ENCODE measurements at places on chromosomes 7 and 10.

GRCh38 chr7:29288181-29289091 lies 93.9 kb downstream of the CHN2 start:
- peak; percentile 33 for DNase-seq

GRCh38 chr10:70830164-70830563 lies 14.4 kb downstream of the SGPL1 start:
- peak; percentile 41 for DNase-seq

DNA sequence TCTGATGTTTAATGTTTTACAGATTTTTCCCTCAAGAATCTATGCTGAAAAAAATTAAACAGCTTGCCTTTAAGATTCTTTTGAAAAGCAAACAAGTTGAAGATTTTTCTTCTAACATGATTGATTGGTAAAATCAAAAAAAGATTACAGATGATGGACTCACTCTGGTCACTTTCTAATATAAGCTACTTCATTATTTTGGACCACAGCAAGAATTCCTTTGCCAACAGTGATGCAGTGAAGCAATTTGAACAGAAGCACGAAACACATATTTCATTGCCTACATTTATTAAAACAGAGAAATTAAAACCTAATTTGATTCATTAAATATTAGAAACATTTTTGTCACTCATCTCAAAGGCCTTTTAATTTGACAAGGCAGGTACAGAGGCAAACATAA lies 82.1 kb upstream of the SGCE start:
- no peak for DNase-seq

GRCh38 chr10:36801660-36802059 lies 323.7 kb upstream of the ANKRD30A start:
- no peak for DNase-seq

DNA sequence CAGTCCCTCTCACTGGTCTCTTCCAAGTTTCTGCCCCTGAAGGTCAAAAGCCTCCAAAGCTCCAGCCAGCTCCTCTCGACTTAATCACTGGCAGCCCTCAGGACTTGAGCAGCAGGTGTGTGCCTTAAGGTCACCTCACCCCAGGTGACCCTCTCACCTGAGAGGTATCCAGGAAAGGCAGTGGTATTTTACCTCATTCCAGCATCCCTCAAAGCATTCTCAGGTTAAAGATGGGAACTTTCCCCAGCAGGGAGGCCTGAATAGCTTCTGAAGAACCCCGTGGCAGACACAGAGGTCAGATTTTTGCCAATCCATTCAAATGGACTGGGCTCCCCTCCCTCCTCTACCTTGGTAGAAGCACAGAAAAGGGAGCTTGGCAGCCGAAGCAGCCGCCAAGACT lies 148.2 kb downstream of the GFRA1 start:
- no peak for DNase-seq

GRCh38 chr10:113300617-113301016 lies 252.2 kb upstream of the HABP2 start:
- DNase-seq: no peak

DNA sequence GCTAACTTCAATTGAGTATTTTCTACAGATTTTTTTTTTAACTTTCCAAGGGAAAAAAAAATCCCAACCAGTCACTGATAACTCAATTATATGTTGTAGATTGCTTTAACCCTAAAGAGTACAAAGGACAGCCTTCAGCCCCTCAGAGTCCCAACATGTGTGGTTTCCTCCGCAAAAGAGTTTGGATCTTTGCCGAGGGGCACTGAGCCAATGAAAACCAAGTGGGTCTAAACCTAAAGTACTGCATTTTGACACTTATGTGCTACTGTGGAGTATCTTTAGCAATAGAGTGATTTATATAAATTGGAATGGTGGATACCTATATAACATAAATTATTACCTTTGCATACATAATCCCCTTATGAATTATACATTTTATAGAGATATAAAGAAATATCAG lies 91.5 kb downstream of the SEMA3D start:
- no peak for DNase-seq

DNA sequence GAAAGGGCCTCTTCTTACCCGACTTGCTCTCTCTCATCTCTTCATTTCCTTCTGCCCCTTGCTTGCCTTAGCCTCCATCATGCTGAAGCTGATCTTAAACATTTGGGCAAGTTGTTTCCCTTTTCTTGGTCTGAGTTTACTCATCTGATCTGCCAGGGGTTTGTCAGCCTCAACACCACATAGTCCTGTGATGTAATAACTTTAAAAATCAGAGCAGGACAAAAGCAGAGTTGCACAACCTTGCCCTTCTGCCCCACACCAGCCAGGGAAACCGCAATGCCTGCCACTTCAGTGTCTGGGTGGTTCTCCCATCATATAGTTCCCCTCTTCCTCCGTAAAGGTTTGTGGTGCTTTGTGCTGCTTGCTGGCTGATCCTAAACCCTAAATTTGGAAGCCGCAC lies 9.9 kb upstream of the LIPM start:
- no peak for DNase-seq

- DNase-seq: no peak
These were observed 4.9 kb downstream of the CPA4 start for GRCh38 chr7:130297628-130298543.

DNA sequence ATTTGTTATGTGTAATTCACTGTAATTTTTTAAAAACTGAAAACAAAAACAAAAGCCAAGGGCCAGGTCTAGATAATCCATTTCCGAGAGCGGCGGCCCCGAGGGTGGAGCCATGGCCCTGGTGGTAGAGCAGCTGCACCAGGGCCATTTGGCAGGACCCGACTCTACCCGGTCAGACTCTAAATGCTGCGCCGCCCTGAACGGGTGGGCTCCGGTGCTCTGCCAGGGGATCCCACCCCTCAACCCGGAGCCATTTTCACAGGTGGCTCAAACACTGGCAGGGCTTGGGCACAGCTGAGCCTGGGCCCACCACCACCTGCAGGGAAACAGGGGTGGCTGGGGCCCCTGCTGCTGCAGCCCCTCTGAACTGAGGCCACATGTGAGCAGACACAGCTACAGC lies 56.9 kb downstream of the DPYSL4 start:
- no peak for DNase-seq

DNA sequence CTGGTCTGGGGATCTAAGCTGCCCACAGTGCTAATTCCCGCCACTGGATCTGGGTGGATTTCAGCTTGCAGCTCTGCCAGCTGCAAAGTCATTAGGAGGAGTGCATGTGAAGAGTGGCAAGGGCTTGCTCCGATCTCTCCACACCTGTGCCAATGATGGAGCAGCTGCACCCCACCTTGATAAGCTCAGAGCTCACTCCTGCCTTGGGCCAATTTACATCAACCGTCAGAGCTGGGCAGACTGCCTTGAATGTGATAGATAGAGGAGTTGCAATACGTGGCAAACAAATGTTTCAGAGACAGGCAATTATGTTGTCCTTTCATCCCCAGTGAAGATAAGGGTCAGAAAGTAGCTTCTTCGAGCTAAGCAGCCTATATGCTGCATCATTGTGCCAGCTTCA lies 379.9 kb downstream of the SH2D4B start:
- DNase-seq: no peak

DNA sequence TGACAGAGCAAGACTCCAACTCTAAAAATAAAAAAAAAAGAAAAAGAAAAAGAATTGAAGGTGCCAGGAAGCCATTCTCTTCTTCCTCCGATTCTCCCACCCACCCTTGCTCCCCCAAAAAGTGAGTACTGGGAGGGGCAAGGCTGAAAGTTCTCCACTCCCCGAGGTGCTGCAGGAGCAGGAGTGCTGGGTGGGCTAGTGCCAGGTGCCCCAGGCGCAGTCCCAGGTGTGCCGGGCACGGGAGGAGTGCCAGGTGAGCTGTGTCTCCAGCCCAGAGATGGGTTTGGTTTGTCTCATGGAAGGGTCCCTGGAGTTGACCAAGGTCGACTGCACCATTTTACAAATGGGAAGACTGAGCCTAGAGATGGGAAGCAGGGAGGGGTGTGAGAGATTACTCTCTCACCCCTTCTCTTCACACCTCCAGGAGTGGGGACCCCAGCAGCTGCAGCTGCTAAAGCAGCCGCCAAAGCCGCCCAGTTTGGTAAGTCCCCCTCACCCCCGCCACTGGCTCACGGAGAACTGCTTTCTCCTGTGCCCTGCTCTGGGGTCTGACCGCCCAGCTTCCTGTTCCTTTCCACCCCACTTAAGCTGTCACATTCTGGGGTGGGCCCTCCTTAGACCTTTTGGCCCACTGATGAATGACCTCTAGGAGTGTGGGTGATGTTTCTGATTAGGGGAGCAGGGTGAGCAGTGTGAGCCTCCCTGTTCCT lies 26.2 kb upstream of the LIMK1 start:
- no peak for DNase-seq

DNA sequence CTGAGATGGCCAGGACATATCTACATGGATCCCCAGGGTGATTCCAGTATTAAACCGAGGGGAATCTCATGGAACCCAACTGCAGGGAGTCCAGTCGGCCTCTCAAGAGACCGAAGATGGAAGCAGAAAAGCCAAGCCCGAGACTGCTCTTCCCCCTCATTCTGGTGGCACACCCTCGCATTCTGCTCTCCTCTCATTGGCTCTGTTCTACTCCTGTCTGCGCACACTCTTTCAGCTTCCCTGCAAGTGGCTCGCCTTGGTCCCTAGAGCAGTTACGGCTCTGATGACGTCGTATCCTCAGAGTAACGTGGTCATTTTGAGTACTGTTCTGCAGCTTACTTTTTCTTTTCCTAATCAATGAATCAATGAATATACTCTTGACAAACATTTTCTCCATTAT lies 72.6 kb upstream of the RHEB start:
- no peak for DNase-seq

- no peak for DNase-seq
These were observed 122.7 kb upstream of the PDSS1 start for GRCh38 chr10:26574783-26575182.

GRCh38 chr10:77493851-77494261 lies 143.8 kb downstream of the KCNMA1 start:
- no peak for DNase-seq

- no peak for DNase-seq
These were observed 15.8 kb upstream of the FRMPD2 start for GRCh38 chr10:48290286-48290685.

DNA sequence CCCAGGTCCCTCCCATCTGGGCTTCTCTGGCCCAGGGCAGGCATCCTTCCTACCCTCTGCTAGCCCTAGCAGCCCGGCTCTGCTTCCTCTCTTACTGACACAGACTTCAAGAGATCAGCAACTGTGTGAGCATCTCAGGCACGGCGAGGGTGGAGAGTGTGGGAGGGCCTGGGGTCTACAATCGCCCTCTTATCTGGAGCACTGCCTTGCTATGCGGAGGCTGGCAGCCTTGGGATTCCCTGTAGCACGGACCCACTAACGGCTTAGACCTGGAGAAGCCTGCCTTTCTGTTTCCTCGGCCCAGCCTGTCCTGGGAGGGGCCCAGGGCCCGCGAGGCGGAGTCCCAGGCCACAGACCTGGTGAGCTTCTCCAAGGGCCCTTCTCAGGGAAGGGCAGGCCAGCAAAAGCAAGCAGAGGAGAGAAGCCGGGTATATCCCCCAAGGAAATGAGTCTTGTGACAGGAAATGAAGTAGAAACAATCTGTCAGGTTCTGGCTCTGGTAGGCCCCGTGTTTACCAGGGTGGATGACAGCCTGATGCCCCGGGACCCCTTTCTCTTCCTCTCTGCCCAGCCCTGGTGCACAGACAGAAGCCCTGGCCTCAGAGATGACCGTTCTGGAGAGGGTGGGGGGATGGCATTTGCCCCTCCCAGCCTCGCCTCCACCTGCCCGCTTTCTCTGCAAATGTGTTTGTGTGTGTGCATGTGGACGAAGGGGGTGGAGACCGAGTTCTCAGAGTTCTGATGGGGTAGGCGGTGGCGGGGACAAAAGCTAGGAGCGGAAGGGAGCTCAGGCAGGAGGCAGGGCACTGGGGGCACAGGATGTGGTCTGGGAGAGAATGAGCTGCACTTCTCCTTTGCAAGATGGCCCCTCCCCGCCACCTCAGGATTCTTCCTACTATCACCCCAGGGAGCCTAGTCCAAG lies 2.5 kb downstream of the LRCH4 start:
- DNase-seq: peak; percentile 55

DNA sequence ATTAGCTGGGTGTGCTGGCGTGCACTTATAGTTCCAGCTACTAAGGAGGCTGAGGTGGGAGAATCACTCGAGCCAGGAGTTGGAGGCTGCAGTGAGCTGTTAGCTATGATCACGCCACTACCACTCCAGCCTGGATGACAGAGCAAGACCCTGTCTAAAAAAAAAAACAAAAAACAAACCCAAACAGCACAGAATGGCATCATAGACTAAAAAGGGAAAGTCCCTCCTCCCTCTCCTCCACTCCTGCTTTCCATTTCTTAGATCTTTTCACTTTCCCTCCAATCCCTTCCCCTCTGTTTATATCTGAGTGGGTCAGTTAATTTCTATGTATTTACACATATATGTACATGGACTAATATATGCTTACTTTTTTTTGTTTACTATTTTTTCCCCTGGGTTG lies 10.4 kb upstream of the PIP4K2A start:
- DNase-seq: no peak

DNA sequence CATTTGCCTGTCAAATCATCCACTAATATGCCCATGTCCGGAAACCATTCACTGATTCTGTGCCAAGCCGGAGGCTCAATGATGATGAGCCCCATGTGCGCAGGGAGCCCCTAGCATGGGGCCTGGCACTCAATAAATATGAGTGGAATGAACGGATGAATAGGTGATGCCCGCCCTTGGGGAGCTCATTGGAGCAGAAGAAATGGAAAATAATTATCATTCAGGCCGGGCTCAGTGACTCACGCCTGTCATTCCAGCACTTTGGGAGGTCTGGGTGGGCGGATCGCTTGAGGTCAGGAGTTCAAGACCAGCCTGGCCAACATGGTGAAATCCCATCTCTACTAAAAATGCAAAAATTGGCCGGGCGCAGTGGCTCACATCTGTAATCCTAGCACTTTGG lies 11.0 kb downstream of the RHBDD2 start:
- no peak for DNase-seq

- DNase-seq: no peak
These were observed 172.4 kb downstream of the PRPF18 start for GRCh38 chr10:13759168-13759567.

GRCh38 chr7:14125998-14126397 lies 136.5 kb upstream of the ETV1 start:
- DNase-seq: peak; percentile 5

DNA sequence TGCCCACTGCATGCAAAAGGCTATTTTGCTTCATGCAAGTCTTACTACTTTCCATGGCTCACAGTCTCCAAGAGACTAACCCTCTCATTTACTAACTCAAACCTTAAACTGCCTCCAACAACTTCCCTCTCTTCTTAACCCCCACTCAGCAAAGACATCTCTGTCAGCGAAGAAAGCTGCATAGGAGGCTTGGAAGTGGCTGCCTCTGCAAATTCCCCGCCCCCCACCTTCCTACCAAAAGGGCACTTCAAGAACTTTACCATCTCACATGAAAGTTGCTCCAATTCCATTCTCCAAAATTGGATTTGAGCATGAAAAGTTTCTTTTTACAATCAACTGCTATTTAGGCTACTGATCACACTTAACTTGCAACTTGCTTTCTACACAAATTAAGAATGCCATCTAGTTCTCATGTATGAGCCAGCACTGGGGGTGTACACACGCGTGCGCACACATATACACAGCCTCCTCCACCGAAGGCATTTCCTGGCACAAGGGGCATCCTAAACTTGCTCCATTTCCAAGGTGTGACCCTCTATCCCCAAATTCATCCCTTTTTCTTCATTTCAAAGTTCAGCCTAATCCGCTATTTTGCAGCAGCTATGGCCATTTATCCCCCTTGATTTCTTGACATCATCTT lies 1.8 kb downstream of the CCDC6 start:
- DNase-seq: no peak

Data from T47D (cell line).